ENCODE measurements at places on chromosomes 6 and 20.

DNA sequence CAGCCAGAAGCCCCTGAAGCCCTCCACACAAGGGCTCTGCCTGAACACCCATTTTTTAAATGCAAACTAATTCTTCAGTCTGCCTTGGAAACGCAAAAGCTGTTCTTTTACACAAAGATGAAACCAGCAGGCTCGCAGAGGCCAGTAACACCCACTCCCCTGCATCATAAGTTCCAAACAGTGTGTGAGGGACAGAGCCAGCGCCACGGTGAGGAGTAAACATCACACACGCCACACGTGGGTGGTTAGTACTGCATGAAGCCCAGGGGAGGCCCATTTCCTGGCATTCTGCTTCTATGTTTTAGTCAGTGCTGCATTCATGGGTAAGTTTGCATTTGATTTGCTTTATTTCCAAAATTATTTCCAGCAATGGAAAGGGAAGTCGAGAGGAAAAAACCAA, 217.7 kb upstream of the RIN2 start:
- DNase-seq, result no peak

GRCh38 chr6:44431118-44431725, 43.7 kb downstream of the CDC5L start:
- DNase-seq, result no peak

- no peak for DNase-seq
Observed at GRCh38 chr20:11432407-11432806, 485.3 kb upstream of the BTBD3 start.

- no peak for DNase-seq
Observed at GRCh38 chr6:149284904-149285303, 32.6 kb upstream of the TAB2 start.

GRCh38 chr6:143745166-143746133, 67.7 kb downstream of the PHACTR2 start:
- DNase-seq, result no peak

GRCh38 chr6:43181942-43182860, at the start of gene CUL9:
Gene CUL9 (plus strand): TSS chr6:43182196. CDS start chr6:43184311, 2,115 bp downstream.
- peak; percentile 74 for DNase-seq

GRCh38 chr6:73657201-73657600, 3.4 kb upstream of the SLC17A5 start:
- no peak for DNase-seq

GRCh38 chr20:48800177-48800576, 27.6 kb downstream of the PREX1 start:
- DNase-seq, result no peak

- DNase-seq, result no peak
Observed at GRCh38 chr6:89644864-89645263, 6.3 kb upstream of the LYRM2 start.

DNA sequence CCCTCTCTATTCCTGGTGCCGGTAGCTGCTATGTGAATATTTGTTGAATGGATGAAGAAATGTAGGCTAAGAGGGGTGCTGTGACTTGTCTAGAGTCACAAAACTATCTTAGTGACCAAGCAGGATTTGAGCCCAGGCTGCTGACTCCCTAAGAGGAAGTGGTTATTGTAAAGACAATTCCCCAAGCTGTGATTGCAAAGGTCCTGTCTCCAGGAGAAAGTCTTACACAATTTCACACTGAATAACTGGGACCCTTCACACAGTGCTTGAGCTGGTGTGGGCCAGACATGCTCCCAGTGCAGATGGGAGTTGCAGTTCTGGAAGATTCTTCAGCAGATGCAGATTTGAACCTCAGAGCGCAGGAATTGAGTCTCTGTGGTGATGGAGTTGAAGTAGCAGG, 38.1 kb downstream of the IYD start:
- no peak for DNase-seq

GRCh38 chr6:165497472-165497871, 165.6 kb downstream of the PDE10A start:
- no peak for DNase-seq

GRCh38 chr20:62710886-62711702, 2.5 kb downstream of the NTSR1 start:
- no peak for DNase-seq

DNA sequence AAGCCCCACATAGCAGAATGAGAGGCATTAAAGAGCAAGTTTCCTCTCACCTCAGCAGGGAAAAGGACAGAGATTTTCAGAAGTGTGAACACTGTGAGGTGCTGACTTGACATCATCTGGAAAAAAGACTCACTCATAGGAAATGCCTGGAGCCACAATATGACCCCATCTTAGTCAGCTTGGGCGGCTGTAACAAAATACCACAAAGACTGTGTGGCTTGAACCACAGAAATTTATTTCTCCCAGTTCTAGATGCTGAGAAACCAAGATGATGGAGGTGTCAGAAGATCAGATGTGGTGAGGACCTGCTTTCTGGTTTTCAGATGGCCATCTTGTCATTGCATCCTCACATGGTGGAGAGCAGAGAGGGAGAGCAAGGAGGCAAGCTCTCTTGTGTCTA, 253.1 kb downstream of the ADGB start:
- no peak for DNase-seq

DNA sequence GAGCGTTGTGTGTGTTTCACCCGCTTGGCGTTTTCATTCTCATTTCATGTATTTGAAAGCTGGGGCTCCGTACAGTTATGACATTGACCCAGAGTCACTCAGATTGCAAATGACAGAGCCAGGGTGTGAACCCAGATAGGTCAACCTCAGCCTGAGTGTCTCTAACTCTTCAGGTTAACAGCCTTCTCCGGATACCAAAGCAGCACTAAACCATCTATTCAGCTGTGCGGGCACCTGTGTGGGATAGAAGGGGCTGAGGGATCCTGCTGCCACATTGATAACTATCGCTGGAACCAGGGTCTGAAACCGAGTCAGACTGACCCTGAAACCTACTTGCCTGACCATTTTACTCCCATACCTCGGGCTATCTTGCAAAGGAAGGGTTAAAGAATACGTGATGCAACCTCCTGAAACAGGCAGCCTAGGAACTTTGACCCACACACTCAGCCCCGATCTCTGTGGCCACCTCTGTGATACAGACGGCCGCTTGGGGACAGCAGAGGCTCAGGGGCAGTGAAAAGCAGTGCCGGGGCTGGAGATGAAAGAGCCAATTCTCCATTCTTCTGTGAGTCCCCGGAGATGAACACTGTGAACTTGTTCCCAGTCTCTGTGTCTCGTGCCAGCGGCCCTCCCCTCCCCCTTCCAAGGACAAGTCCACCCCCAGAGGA, 233.5 kb upstream of the QKI start:
- DNase-seq, result no peak

- DNase-seq, result no peak
Observed at GRCh38 chr6:150118627-150119026, 24.2 kb upstream of the PPP1R14C start.

GRCh38 chr6:14088600-14089192, 28.9 kb upstream of the CD83 start:
- no peak for DNase-seq

GRCh38 chr6:109606359-109606758, 84.6 kb downstream of the AK9 start:
- DNase-seq, result no peak

DNA sequence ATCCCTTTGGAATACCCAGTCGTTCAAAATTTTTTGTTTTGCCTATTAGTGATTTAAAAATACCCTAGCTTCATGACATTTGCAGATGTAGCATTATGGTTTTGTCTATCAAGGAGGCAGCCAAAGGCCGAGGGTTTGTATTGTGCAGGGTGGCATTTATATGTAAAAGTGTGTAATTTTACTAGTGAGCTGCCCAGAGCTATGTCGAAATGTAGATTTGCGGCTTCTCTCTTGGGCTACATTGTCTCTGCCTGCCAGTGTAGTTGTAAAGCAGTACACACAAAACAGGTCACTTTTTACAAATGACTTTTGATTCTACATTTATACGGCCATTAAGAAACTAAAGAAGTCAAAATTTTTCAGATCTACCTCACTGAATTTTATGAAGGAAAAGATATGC, 87.7 kb downstream of the TSHZ2 start:
- no peak for DNase-seq

DNA sequence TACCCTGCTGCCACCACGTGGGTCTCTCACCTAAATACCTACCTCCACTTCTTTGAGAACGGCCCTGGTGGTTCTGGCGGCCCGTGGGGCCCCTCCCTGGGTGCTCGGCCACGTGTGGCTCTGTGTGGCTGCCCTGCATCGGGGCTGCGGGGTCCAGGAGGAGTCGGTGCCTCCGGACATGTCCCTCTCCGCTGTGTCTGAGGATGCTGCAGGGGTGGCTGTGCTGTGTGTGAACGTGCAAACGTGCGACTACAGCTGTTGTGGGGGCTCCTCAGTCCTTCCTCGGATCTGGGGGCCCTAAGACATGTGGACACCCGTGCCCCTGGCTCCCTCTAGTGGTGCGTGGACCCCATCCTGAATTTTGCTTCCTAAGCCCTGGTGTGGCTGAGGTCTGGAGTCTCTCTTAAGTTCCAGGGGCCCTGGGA, 691.8 kb downstream of the QKI start:
- DNase-seq, result no peak

DNA sequence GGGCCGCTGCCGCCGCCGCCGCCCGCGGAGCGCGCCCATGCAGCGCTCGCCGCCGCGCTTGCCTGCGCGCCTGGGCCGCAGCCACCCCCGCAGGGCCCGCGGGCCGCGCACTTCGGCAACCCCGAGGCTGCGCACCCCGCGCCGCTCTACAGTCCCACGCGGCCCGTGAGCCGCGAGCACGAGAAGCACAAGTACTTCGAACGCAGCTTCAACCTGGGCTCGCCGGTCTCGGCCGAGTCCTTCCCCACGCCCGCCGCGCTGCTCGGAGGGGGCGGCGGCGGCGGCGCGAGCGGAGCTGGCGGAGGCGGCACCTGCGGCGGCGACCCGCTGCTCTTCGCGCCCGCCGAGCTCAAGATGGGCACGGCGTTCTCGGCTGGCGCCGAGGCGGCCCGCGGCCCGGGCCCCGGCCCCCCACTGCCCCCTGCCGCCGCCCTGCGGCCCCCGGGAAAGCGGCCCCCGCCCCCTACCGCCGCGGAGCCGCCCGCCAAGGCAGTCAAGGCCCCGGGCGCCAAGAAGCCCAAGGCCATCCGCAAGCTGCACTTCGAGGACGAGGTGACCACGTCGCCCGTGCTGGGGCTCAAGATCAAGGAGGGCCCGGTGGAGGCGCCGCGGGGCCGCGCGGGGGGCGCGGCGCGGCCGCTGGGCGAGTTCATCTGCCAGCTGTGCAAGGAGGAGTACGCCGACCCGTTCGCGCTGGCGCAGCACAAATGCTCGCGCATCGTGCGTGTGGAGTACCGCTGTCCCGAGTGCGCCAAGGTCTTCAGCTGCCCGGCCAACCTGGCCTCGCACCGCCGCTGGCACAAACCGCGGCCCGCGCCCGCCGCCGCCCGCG, 730 bp downstream of the INSM1 start:
- DNase-seq, result no peak

- no peak for DNase-seq
Observed at GRCh38 chr6:87287251-87287650, 35.1 kb upstream of the SMIM8 start.

DNA sequence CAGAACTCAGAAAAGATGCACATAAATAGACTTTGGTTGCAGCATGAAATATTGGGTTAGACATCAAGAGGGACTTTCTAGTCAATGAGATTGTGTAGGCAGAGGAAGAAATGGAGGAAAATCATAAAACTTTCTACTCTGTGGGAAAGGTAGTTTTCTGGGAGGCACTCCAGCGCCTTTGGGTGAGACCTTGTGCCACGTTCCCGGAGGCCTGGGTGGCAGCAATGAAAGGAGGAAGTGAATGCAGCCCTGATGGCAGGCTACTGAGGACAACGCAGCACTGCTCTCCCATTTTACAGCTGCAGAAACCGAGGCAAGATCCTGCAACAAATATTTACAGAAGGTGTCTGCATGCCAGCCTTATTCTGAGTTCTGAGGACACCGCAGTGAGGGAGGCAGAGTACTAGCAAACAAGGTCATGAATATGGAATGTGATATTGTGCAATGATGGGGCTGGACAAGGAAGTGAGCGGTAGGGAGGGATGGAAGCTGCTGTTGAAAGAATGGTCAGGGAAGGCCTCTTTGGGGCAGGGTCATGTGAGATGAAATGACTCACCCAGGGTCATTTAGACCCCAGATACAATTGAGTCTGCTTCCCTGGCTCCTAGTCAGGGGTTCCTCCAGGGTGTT, 159.1 kb downstream of the TFAP2C start:
- DNase-seq, result no peak

DNA sequence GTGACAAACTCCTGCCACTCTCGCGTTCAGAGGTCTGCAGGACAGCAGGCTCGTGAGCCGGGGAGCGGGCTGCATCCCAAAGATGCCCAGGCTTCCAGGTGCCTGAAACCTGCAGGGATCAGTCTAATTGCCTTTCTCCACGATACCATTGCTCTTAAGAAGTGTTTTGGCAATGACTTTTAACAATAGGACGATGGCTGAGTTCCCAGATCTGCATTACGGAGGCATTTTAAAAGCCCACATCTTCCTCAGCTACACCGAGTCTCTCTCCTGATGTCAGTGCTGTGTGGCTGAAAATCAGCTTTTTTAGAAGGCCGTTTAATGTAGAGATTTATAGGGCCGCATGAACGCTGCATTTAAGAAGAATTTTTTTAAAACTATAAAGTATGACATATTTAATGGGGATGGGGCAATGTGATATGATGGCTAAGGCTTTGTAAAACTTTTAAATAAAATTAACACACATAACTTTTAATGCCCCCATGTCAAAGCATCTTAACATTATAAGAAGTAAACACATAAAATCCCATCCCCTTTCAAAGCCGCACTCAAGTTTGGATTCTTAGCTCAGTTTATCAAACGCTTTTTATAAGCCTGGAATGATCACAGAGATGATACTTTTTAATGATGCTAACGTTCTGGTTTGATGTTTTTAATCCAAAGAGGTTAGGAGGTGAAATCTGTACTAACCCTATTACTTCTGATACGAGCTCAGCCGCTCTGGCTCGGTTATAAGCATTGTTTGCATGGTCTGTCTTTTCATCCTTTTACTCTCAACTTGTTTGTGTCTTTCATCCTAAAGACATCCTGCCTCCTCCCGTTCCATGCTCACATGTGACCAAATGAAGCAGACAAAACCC, 386.0 kb downstream of the SMOC2 start:
- no peak for DNase-seq

DNA sequence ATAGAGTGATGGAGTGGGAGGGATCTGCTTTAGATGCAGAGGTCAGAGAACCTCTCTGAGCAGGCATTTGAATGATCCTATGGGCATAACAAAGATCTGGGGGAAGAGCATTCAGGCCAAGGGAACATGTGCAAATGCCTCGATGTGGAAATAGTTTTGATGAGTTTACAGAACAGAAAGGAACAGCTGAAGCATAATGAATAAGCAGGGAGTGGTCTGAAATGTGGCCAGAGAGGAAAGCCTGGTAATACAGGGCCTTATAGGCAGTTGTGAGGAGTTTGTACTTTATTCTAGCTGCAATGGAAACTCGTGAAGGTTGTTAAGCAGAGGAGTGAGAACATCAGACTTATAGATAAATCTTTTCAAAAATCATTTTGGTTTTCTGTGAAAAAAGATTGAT, 33.0 kb upstream of the ME1 start:
- no peak for DNase-seq

- no peak for DNase-seq
Observed at GRCh38 chr6:110357664-110358552, at the start of gene METTL24. Gene METTL24 (minus strand): TSS chr6:110358349. CDS start chr6:110358272, 77 bp downstream.

GRCh38 chr20:57940868-57941522, 231.2 kb upstream of the PMEPA1 start:
- DNase-seq, result no peak

Data from T-helper 2 cell (primary cell).